Iris pigment epithelial cell (primary cell): ENCODE measurements at places on chromosomes 6 and 20.

- DNase-seq: no peak
Observed at GRCh38 chr6:4896401-4896800, 107.4 kb downstream of the RPP40 start.

GRCh38 chr6:97231911-97232310 is 51.1 kb downstream of the MMS22L start:
- no peak for DNase-seq

DNA sequence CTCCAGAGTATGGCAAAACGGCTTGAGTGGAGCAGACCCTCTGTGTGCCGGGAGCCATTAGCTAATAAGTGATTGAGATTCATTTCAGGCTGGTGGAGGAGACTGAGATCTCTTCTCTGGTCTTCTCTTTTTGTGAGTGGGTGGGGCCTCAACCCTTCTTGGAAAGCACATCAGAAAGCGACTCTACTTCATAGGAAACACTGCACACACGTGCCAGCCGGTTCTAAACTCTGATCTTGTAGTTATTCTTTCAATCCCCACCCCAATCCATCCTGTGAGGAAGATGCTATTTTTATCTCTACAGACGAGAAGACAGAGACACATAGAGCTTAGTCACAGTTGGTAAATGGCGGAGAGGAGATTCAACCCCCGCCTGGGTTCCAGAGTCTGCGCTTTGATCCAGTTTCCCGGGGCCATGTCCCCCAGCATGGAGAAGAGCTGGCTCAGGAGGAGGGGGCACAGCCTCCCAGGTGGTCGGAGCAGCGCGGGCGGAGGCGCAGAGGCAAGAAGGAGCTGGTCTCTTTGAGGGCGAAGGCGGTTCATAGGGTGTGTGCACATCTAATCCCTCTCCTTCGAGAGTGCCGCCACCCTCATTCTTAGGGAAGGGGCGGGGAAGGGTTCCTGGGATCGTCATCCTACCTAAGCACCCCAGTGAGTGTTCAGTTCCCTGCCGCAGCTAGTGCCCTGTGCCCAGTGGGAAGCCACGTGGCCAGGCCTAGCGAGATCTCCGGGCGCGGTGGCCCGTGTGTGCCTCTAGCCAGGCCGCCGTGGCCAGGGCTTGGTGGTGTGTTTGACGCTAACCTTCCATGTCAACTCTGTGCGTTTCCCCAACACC is 49.0 kb upstream of the TAGAP start:
- DNase-seq: no peak

- DNase-seq: no peak
Observed at GRCh38 chr6:25617997-25618396, 34.0 kb upstream of the SCGN start.

DNA sequence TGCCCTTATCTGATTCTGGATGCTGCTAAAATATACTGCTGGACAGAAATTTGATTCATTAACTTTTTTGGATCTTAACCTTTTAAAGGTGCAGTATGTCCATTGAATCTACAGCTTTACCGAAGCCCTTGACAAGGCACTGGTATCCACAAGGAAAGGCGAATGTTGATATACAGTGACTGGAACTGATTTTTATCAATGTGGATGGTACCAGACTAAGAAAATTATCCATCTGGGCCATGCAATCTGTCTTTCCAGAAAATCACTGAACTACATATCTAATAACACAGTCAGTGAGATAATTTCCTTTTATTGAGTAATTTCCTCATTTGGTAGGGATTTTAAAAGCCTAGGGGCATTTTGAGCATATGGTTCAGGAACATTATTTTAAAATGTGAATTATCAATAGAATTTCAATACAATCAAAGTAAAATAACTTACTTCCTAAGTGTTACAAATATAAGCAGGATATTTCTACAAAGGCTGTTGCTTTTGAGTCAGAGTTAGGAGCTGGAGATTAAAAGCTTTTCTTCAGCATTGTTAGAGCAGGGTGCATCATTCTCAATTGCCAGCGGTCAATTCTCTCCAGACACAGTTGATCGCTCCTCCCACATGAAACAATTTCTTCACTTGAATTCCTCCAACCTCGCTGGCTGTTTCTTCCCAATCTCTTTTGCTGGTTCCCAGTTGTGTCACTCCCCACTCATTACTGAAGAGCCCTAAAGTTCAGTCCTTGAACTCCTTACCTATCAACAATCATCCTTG is 585.3 kb upstream of the FLRT3 start:
- no peak for DNase-seq

DNA sequence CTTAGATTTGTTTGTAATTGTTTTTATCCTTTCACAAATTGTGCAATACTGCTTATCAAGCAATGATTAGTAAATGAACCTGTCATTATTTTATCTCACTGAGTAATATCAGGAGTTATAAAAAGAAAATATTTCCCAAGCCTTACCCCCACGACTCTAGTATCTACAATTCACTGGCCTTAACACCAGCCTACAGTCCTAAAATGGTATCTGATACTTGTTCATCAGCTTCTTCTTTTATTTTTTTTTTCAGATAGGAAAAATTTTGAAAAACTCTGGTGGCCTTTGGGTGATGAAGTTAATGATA is 160.8 kb upstream of the FOXA2 start:
- no peak for DNase-seq

DNA sequence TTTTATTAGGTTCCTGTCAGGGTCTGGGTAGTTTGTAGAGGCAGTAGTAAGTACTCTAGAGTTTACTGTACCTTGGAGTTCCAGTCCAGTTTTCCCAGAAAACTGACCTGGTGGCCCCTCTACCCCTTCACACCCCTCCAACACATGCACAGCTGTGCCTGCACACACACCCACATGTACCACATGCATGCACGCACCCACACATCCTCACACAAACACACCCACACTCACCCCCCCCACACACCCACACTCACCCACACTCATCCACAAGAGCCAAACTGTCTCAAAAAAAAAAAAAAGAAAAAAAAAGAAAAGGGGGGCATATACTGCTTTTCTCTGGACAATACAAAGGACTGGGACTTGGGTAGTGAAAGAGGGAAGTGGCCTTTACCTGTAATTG is 570.5 kb downstream of the QKI start:
- DNase-seq: no peak

- no peak for DNase-seq
Observed at GRCh38 chr6:149044528-149044927, 273.0 kb upstream of the TAB2 start.

GRCh38 chr6:144809969-144810368 is 524.8 kb downstream of the UTRN start:
- no peak for DNase-seq

DNA sequence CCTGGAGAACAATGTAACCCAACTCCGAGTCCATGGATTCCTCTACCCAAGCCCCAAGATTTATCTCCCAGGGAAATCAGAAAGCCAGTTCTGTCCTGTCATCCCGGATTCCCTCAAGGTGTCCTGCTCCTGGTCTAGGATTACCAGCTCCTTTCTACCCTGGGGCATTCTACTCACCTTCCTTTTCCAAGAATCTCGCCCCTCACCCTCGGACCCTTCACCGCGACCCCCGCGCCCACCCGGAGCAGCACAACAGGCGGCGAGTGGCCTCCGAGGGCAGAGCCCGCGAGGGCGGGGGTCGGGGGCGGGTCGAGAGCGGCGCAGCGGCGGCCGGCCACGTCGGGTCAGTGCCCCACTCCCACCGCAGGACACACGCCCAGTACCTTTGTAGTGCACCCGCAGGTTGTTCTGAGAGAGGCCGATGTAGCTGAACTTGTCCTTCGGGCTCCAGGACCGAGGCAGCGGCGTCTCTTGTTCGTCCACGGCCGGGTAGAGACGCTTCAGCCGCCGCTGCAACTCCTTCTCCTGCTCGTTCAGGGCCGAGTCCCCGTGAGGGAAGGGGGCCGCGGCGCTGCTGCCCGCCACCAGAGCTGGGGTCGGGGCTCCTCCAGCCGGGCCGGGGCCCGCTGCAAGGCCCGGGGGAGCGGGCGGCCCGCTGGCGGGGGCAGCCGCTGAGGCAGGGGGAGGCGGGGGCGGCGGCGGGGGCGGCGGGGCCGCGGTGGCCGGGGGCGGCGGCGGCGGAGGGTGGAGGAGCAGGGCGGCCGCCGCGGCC is 897 bp downstream of the RANBP9 start:
- DNase-seq: peak; percentile 29

- no peak for DNase-seq
Observed at GRCh38 chr20:22226849-22227700, 357.3 kb downstream of the FOXA2 start.

- DNase-seq: peak; percentile 97
Observed at GRCh38 chr20:297098-297924, at the start of gene ZCCHC3. Gene ZCCHC3, plus strand, starts transcription at chr20:297570. Its CDS starts 17 bp downstream, at chr20:297587.

- DNase-seq: no peak
Observed at GRCh38 chr6:155221086-155221485, 42.7 kb upstream of the CLDN20 start.

DNA sequence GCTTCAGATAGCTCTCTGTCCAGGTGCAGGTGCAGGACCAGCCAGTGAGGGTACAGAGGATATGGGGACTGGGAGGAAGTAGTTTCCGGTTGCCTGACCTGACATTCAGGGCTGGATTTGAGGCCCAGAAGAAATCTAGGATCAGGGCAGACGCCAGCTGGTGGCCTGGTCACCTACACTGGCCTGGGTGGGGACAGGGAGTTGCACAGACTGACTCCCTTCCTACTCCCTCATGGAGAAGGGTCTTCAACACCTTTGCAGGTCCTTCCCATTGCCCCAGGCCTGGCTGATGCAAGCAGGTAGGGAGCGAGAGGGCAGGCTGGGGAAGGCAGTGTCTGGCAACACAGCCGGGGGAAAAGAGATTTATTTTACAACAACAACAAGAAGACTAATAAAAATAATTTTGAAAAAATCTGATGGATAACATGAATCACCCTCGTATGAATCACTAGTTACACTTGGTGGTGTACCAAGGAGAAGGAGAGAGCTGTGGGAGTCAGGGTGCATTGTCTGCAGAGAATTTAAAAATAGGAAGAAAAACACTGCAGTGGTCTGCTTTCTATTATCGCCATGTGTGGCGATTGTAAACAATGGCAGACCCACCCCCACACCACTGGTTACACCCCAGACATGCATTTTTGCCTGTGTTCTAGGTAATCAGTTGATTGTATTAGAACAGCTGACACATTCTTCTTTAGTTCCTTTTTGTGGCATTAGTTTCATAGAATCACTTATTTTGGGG is 62.3 kb upstream of the SNX9 start:
- peak; percentile 85 for DNase-seq

DNA sequence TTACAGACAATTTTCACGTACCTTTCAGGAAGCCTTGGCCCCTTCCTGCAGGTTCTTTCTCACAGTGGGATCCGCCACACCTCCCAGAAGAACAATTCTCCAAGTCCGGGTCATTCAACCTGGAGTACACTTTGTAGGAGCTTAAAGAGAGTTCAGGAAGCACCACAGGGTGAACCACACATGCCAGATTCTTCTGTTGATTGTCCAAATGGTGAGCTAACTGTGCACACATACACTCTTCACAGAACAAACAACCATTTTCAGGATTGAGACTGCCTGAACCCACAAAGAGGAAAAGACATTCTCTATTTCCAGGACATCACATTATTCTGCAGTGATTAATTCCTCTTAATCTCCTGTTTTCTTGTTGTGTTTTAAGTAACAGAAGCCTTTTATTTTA is 51.0 kb downstream of the SCGN start:
- DNase-seq: no peak

DNA sequence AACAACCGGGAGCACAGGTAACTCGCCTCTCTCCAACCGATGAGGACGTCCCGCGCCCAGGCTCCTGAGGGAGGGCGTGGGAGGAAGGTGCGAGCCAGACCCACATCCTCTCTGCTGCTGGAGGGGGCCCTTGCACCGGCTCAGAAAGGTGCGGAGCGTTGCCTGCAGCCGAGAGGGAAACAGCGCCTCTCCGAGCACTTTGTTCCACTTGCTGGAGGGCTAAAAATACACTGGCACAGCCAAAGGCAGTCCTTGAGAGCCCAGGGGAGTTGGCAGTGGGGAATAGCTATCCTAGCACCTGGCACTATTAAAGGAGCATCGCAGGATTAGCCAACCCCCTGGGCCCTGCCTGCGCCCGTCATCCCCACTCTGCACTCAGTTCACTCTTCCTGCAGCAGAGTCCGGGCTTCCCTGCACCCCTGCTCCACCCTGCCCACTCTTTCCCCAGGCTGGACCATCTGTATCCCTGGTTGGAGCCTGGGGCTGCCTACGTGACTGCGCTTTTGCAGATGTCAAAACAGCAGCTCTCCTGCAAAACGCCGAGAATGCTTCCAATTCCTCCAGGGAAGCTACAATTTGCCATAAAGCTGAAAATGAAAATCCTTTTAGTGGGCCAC is 108.9 kb downstream of the SNX5 start:
- DNase-seq: no peak

DNA sequence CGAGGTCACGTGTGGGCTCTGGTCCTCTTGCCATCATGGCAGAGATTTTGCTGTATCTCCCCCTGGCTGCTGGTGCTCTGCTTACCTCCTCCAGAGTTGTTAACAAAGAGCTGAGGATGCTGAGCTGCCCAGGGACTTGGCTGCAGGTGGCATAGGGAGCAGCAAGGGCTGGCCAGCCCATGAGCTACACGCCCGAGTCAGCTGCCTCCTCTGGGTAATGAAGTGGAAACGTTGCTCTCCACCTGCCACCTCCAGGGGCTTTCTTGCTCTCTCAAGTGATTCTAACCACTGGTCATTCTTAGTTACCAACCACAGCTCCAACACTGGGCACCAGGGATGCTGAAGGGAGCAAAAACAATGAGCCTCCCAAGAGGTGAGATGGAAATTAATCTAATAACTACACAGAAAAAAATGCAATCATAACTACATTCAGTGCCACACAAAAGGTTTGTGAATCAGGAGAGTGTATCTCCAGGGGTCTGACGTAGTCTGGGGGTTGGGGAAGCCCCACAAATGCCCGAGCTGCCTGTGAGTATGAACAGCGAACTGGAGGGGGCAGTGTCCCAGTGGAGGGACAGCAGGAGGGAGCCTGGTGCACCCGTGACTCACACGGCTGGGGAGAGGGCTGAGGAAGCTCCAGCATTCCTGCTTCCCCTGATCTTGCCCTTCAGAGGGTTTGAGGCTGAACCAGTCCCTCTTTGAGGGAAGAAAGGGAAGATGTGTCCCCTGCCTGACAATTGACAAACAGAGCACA is 78.7 kb downstream of the CDH26 start:
- peak; percentile 48 for DNase-seq

DNA sequence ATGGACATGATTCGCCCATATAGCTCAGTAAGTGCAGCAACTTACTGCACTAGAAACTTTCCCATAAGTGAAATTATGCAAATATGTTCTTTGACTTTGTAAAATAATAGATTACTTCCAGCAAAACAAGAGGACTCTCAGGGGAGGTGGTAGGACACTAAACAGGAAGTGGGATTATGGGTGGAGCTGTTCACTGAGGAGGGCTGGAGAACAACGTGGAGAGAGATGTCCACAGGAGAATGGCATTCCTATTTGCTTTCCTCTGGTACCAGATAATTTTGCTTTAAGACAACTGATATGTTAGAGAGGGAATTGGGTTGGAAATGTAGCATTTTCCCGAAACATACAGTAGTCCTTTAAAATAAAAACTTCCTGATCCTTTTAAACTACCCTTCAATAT is 3.7 kb downstream of the TPD52L1 start:
- DNase-seq: no peak

- DNase-seq: no peak
Observed at GRCh38 chr6:1315560-1316386, 3.9 kb downstream of the FOXQ1 start.
